ENCODE measurements at places on chromosomes 16 and 17.

DNA sequence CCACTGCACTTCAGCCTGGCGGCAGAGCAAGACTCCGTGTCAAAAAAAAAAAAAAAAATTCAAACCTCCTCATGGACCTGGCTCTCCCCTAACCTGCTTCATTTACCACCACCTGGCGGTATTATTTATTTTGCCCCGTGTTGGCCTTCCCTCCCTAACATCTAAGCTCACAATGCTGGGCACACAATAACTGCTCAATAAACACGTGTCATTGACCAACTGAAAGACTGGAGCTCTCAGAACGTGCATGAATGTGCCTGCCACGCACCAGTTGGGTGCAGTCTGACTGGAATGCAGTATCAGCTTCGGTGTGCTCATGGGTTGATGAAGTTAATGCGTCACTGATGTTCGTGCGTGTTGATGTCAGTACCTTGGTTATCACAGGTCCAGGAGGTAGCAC, 64.4 kb upstream of the CDC42EP4 start:
- DNase-seq: no peak

GRCh38 chr16:64585367-64585766, 536.5 kb downstream of the CDH11 start:
- DNase-seq: no peak

GRCh38 chr16:8962393-8963009, 1.2 kb downstream of the USP7 start:
- DNase-seq: no peak

DNA sequence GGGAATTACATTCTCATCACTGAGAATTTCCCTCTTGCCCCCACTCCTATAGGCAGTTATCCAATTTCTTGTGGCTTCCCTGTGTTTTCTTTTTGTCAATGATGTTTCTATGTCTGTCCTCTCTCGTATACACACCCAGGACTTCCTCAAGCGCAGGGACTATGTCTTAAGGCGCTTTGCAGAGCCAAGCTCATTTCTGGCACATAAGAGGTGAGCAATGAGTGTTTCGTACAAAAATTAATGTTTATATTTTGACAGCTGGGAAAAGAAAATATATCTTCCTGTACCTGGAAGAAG, 947 bp downstream of the DDX42 start:
- DNase-seq: no peak

DNA sequence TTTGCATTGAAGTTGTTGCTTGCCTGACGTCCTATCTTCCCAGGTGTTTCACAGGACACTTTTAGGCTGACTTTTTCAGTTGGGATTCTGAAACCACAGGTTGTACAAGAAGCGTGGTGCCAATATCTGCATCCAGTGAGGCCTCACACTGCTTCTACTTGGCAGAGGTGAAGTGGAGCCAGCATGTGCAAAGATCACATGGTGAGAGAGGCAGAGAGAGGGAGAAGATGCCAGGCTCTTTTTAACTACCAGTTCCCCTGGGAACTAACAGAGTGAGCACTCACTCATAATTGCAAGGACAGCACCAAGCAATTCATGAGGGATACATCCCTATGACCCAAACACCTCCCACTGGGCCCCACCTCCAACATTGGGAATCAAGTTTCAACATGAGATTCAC, 5.8 kb upstream of the ABCA6 start:
- no peak for DNase-seq

- DNase-seq: peak; percentile 21
Observed at GRCh38 chr16:56814537-56815432, 50.2 kb upstream of the SLC12A3 start.

GRCh38 chr17:27264068-27264812, 29.7 kb upstream of the WSB1 start:
- no peak for DNase-seq

- DNase-seq: no peak
Observed at GRCh38 chr16:10333321-10334032, 52.4 kb upstream of the ATF7IP2 start.

DNA sequence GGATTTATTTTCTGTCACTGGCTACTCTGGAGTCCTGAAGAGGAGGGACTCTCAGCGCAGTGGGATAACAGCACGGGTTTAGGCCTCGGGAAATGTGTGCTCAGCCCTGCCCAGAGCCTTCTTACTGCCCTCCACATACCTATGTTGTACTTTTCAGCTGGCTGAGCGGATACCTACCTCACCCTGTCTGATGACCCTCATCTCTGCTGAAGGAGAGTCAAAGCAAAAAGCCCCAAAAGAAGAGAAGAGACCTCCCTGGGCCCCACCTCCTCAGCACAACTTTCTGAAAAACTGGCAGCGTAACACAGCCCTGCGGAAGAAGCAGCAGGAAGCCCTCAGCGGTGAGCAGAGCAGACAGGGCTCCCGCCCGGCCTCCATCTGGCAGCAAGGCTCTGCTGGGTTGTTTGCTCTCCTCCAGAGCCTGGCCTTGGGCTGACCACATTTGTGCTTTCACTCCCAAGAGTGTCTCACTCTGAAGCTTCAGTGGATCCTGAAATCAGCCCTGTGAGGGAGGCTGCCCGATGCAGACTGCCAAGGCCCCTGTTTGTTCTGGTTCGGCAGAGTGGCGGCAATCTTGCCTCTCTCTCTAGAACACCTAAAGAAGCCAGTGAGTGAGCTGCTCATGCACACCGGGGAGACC, 10.3 kb downstream of the MYCBPAP start:
- DNase-seq: peak; percentile 39

- no peak for DNase-seq
Observed at GRCh38 chr16:51041546-51041945, 109.5 kb downstream of the SALL1 start.

DNA sequence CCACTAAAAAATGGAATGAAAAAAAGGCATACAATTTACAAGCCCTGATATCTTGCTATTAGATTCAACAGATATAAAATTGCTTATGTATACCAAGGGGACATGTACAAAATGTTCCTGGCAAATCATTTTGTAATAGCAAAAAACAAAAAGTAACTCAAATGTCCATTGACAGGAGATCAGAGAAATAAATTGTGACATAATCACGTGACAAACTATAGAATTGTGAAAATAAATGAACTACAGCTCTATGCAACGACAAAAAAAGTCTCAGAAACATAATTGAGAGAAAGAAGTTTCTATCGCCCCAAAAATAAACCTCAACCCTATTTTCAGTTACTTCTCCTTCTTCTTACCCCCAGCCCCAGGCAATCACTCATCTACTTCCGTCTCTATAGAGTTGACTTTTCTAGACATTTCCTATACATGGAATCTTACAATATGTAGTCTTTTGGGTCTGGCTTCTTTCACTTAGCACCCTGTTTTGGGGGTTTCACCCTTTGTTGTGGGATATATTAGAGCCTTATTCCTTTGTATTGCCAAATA, 12.1 kb upstream of the ACE start:
- no peak for DNase-seq

DNA sequence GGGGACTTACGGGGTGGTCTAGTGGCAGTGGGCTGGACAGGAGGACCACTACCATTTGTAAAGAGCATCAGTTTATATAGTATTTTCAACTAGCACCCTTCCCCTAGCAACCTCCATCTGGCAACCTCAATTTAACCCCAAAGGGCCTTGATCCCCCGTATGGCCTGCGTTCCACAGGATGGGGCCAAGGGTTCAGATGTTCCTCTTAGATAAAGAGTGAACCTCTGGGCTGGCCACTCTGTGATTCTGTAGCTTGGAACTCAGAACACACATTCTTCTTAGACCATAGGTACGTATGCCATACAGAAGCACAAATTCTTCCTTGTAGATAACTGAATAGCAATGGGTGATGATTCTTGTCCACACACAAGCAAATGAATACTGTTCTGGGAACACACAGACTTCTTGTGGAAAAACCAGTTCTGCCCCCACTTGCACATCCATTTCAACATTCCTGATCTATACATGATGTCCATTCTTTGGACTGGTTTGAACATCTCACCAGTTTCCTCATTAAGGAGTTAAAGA, 1.9 kb upstream of the GGA2 start:
- no peak for DNase-seq

GRCh38 chr16:86480444-86480843, 29.9 kb upstream of the FOXF1 start:
- DNase-seq: no peak

GRCh38 chr17:70629902-70630301, 460.6 kb downstream of the KCNJ2 start:
- DNase-seq: peak; percentile 37

GRCh38 chr16:86214326-86215232, 295.7 kb upstream of the FOXF1 start:
- no peak for DNase-seq

DNA sequence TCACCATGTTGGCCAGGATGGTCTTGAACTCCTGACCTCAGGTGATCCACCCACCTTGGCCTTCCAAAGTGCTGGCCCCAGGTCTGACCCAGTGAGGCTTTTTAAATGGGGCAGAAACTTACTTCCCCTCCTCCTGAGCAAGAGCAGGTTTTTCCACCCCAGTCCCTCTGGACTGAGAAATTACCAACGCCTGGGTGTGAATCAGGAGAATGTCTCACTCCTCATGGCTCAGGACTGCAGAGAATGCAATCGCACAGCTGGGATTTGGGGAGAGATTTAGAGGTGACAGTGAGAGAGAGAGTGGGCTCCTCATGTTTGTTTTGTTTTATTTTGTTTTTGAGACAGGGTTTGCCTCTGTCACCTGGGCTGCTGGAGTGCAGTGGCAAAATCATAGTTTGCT, 203.6 kb downstream of the RAB11FIP4 start:
- peak; percentile 71 for DNase-seq

DNA sequence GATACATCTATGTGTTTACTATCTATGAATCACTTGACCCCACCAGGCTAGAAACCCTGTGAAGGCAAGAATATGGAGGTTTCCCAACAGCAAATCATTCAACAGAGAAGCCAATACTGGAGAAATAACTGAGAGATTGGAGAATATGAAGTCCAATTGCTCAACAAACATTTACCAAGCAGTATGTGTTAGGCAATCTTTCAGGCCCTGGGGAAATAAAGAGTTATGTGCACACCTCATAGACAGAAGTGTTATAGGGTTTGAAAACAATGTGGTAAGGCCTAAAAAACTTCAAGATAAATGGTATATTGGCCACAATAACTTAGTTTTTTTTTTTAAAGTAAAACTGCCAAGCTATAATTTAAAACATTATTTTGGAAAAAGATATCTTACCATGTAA, 1245.8 kb downstream of the CDH11 start:
- no peak for DNase-seq

GRCh38 chr16:86424398-86424797, 85.9 kb upstream of the FOXF1 start:
- no peak for DNase-seq

GRCh38 chr16:76976101-76976500, 214.9 kb upstream of the MON1B start:
- no peak for DNase-seq

GRCh38 chr17:45162025-45162687, 481 bp downstream of the HEXIM2 start:
- no peak for DNase-seq

- DNase-seq: no peak
Observed at GRCh38 chr16:59039066-59039720, 305.1 kb upstream of the GOT2 start.

GRCh38 chr17:7293816-7294613, 424 bp downstream of the YBX2 start:
- no peak for DNase-seq

- no peak for DNase-seq
Observed at GRCh38 chr16:3771513-3771912, 54.2 kb upstream of the TRAP1 start.
